ENCODE measurements at places on chromosomes 2 and 18.

GRCh38 chr2:170512266-170512665 lies 202.9 kb upstream of the SP5 start:
- DNase-seq: no peak

DNA sequence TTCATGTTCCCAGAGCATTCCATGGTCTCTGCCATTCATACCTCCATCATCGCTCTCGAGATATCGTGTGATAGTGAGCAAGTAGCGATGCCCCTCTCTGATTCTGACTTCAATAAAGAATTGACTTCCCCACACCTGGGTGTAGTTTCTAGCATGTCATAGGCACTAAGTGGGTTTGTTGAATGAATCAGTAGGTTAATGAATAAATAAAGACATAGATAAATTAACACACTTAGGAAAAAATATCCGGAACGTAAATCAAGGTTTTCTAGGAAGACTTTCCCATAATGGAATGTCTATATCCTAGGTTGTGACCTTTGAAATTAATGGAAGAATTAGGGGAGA lies 159.1 kb downstream of the DOCK10 start:
- DNase-seq: no peak

DNA sequence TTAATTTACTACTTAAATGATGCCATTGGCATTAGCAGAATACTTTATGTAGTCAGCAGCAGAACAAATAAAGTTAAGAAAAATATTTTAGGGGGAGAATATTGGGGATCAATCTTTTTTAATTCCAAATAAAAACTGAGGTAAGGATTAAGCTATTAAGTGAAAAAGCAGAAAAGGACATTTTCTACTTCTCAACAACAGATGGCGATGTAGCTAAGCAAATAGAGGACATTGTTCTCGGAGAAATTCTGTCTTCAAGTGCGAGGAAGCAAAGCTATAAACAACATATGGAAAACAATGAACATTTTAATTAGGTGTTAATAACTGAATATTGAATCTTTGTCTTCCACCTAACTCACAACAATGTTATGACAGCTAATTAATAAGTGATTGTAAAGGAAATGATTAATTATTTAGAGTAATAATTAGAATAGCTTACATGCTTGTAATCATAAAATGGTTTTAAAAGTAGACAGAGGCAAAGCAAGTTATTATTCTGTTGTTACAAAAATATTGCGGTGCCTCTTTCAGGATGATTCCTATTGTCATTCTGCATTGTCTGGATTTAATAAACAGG lies 32.9 kb upstream of the CCDC93 start:
- DNase-seq: no peak

GRCh38 chr2:241358470-241358869 lies 2.4 kb downstream of the FARP2 start:
- no peak for DNase-seq

DNA sequence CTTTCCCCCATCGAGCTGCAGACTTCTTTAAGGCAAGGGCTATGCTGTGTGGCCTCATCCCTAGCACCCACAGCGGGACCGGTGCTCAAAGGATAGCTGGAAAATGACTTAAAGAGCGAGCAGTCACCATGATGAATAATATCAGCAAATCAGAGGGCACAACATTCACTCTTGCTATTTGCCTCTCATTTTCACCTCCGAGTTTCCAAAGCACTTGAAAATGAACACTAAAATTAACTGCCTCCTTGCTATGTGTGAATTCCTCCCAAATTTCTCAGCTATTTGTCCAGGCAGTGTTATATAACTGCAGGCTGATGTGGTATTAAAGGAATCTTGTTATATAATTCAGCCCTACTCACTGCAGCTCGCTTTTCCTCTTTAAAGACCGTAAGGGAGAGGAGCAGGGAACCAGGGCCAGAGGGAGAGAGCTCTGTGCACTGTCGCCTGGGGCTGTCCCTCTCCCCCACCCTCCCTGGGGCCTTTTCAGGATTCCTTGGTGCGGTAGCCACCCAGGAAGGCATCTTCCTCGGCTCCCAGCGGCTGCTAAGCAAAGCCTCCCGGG lies 1.4 kb downstream of the CYS1 start:
- no peak for DNase-seq

GRCh38 chr2:215940645-215941184 lies 72.6 kb downstream of the MREG start:
- DNase-seq: no peak

DNA sequence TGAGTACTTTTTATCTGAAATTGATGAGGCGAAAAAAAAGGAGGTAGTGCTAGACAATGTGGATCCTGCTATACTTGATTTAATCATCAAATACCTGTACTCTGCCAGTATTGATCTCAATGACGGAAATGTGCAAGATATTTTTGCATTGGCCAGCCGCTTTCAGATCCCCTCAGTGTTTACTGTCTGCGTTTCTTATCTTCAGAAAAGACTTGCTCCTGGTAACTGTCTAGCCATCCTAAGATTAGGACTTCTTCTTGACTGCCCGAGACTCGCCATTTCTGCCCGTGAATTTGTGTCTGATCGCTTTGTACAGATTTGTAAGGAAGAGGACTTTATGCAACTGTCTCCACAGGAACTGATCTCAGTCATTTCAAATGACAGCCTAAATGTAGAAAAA lies 453 bp downstream of the KLHL41 start:
- DNase-seq: no peak

GRCh38 chr2:83959266-83959665 lies 499.8 kb downstream of the SUCLG1 start:
- DNase-seq: no peak

- peak; percentile 24 for DNase-seq
Observed at GRCh38 chr2:55519938-55520885, 694 bp downstream of the CFAP36 start.

GRCh38 chr2:70069049-70069448 lies 18.2 kb upstream of the PCBP1 start:
- peak; percentile 78 for DNase-seq

- DNase-seq: no peak
Observed at GRCh38 chr2:191543708-191544107, 134.2 kb upstream of the NABP1 start.

GRCh38 chr2:171524018-171524401 lies 1.7 kb downstream of the CYBRD1 start:
- DNase-seq: no peak

DNA sequence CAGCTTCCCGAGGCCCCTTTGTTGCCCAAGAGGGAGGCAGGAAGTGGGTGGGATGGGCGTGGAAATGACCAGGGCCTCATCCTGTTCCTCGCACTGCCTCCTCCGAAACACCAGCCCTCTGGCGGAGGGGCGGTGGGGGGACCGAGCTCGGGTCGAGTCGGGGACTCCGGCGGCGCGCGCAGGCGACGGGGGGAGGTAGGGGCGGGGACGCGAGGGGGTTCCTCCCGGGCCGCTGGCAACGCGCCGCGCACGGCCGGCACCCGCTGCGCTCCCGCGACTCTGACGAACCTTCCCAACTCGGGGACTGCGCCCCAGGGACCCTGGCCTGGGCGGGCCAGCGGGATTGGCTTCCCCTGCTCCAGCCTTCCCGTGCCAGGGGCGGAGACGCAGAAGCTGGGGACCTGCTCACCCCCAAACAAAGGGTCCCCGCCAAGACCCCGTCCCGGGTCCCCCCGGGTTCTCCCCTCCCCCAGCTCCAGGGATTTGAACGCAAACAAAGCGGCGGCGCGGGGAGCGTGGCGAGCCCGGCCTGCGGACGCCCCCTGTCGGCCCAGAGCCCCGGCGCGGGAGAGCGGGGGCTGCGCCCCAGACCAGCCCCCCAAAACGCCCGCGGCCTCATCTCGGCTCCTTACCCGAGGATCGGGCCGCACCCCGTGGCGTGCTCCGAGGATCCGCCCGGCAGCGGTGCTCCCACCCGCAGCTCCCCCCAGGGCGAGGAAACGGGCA lies 1.2 kb downstream of the SEMA4C start:
- peak; percentile 26 for DNase-seq

- no peak for DNase-seq
Observed at GRCh38 chr2:134393075-134393461, 139.2 kb downstream of the MGAT5 start.

GRCh38 chr2:183656121-183656520 lies 531.9 kb downstream of the NUP35 start:
- DNase-seq: no peak

GRCh38 chr2:215137741-215138340 lies 585 bp downstream of the ABCA12 start:
- no peak for DNase-seq

DNA sequence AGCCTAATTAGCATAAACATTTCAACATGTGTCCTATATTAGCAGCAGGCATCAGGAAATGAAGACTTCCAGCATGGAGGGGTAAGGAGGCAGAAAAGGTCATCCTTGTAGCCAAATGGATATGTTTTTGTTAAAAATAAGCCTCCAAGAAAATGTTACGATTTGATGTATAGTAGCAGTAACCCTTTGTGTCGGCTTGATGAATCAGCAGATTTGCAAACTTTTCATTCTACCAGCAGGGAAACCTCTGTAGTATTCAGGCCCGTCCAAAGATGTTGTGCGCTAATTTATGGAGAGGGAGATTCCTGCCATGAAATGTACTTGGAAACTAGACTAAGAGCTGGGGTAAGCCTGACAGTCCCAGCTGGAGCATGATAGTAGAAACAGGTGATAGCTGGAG lies 780.8 kb upstream of the KLHL29 start:
- no peak for DNase-seq

- no peak for DNase-seq
Observed at GRCh38 chr2:19360966-19361321, 2.5 kb upstream of the OSR1 start.

DNA sequence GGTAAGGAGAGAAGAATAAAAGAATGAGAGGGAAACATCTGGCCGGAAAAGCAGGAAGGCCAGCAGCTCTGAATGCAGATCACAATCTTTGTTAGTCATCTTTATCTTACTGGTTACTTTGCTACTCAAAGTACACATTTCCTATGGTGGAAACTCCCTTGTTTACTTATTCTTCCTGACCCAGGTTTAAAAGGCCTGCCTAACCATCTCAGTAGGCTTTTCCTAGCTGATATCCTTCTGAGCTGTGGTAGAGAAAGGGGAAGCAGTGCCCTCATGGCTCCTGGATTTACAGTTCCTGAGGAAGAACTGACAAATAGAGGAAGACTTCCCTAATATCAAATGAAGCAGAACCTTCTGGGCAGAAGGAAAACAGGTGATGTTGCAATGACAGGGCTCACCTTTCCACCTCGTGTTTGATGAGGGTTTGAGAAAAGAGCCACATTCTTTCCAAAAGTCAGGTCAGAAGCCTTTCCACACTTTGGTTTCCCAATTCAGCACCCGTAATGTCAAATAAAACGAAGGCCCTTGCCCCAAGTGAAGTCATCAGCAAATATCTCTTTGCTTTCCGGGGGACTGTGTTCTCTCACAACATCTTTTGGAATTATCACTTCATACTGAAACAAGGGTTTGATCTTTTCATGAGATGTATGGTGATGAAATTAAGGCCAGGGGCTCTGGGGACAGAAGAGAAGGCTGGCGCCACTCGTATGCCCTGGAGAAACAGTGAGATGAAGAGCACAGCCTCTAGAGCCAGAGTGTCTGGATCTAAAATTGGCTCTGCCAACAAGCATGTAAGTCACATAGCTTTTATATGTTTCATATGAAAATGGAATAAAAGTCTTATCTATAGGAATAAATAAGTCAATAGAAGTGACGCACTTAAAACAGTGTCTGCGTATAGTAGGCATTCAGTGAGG lies 26.7 kb upstream of the APOB start:
- no peak for DNase-seq

- no peak for DNase-seq
Observed at GRCh38 chr2:214379227-214379626, 31.6 kb upstream of the VWC2L start.

- no peak for DNase-seq
Observed at GRCh38 chr18:54717673-54718407, 110.4 kb upstream of the RAB27B start.

GRCh38 chr18:24268784-24269550 lies 128.7 kb downstream of the OSBPL1A start:
- DNase-seq: no peak

- DNase-seq: no peak
Observed at GRCh38 chr2:222751238-222751637, 79.8 kb downstream of the MOGAT1 start.

GRCh38 chr2:102020596-102021170 lies 28.9 kb downstream of the IL1R2 start:
- DNase-seq: peak; percentile 78

DNA sequence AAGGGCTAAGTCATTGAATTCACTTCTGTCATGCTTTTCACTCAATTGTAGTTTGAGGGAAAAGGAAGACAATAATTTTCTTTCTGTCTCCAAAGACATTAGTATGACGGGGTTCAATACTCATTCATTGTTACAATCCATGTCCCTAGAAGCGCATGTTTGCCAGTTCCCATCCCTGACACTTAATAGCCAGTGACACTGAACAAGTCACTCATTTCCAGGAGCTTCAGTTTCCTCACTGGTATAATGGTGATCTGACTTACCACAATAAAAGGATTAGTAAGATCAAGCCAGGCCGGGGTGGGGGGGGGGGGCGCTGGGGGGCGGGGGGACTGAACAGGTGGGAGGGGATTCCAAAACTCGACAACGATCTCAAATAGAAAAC lies 144.8 kb upstream of the MAP3K20 start:
- DNase-seq: no peak

- no peak for DNase-seq
Observed at GRCh38 chr2:131155208-131155855, 50.2 kb downstream of the PLEKHB2 start.

DNA sequence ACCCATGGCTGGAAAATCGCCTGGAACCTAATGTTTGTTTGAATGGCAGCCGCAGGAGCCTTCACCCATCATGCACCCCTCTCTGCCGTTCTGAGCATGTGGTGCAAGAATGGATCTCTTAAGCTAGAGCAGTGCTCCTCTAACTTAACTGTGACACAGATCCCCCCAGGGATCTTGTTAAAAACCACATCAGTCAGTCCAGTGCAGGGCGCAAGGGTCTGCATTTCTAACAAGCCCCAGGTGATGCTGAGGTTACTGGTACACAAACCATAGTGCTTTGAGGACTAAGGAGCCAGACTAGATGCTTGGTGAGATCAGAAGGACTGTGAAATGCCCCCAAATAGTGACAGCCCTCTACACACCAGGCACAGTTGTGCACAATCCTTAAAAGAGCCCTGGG lies 87.1 kb upstream of the KCTD1 start:
- DNase-seq: no peak

DNA sequence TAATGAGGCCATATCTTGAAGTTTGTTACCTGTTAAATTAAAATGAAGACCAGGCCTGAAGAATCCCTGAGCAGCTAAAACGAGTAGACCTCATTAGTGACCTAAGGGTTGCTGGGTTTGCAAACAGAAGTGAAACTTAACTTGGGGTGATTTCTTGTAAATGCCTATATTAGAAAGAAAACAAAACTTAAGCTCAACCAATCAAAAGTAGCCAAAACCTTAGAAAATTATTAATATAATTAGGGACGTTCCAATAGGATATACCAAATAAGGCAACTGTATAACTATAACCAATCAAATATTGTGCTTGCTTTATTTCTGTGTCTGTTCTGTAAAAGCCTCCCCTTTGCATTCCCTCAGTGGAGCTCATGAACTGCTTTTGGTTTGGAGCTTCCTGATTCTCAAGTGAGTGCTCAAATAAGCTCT lies 137.9 kb upstream of the VRK2 start:
- DNase-seq: no peak

- DNase-seq: no peak
Observed at GRCh38 chr2:228048838-228049490, 132.5 kb downstream of the SPHKAP start.

- no peak for DNase-seq
Observed at GRCh38 chr18:58389745-58390144, 239.1 kb downstream of the ALPK2 start.

GRCh38 chr18:77571743-77572142 lies 322.1 kb downstream of the GALR1 start:
- DNase-seq: no peak
